ENCODE measurements at places on chromosomes 3 and 15.

- no peak for DNase-seq
Measured at GRCh38 chr3:72081471-72082185, 296.7 kb upstream of the PROK2 start.

DNA sequence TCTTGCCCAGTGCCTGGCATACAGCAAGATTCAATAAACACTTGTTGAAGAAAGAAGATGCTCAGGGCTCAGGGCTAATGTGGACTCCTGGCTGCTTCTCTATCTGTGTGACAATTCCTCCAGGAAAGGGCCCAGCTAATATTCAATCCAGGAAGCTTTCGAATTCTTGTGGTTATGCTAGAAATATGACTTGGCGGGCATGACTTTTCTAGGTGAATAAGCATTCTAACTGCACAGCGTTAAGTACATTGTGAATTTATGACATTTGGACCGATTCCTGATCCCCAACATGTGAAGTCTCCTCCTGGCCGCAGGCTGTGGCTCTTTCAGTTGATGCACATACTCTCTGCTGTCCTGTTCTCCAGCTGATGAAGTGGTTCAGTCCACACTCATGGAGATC, 117.0 kb downstream of the IMPG2 start:
- DNase-seq: no peak

DNA sequence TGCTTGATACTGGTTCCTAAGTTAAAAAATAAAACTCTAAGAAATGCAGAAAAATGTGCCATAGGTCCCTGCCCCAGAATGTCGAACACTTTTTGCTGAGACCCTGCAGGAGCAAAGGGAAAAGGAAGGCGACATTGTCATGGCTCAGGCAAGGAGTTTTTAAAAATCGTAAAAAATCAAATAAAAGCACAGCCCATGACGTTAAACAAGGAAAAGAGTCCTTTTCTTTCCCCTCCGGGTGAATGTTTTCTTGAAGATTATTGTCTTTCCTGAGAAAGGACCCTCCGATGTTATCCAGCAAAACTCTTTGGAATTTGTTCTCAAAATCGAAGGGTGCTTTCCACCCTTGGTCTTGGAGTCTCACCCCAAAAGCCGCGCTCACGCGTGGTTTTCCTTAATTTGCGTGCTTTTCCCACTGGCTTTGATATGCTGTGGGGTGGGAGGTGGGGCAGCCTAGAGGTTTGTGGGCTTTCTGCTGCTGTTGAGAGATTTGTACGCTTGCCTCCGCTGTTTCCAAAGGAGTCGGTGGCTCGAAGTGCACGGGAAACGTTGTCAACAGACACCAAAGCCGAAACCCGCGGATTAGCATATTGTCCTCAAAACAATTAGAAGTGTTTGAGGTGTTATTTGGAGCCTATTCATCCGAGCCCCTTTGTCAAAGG, 2.9 kb downstream of the SOX14 start:
- no peak for DNase-seq

DNA sequence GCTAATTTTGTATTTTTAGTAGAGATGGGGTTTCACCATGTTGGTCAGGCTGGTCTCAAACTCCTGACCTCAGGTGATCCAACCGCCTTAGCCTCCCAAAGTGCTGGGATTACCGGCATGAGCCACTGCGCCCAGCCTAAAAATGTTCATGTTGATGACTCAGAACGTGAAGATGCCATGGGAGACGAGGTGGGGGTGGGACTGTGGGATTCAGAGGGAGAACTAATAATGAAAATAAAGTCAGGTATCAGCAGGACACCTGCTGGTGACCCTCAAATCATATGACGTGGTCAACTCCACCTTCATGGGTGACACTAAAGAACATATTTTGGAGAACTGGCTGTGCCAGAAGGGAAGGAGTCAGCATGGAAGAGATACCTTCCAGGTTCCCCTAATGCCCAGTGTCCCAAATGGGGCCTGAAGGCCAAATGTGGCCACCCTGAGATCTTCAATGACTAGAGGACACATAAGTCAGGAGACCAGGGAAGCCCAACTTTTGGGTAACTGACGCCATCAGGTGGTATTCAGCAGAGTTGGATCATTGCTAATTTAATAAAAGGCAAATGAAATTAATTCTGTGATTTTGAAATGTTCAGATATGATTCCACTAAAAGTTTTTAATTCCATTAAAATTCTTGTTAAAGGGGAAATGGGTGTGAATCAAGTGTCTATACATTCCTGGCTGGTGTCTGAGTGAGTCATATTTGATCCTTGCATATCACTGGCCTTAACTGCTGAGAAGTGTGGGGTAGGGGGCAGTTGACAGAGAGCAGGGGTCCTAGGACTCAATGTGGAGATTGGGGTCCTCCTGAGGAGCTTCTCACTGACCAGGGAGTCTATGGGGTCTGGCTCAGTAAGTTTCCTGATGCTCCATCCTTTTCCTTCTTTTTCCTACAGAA, 88.6 kb upstream of the GSK3B start:
- no peak for DNase-seq

GRCh38 chr15:45136378-45136764, 6.6 kb downstream of the DUOX1 start:
- DNase-seq: no peak

GRCh38 chr15:58839485-58839884, 68.4 kb downstream of the MINDY2 start:
- DNase-seq: no peak

- no peak for DNase-seq
Measured at GRCh38 chr15:71312731-71313460, 197.6 kb downstream of the THSD4 start.

- no peak for DNase-seq
Measured at GRCh38 chr3:81041331-81041730, 720.1 kb downstream of the GBE1 start.

- DNase-seq: no peak
Measured at GRCh38 chr3:184537885-184538665, 23.5 kb upstream of the EPHB3 start.

- no peak for DNase-seq
Measured at GRCh38 chr15:70495991-70496599, 267.3 kb downstream of the UACA start.

DNA sequence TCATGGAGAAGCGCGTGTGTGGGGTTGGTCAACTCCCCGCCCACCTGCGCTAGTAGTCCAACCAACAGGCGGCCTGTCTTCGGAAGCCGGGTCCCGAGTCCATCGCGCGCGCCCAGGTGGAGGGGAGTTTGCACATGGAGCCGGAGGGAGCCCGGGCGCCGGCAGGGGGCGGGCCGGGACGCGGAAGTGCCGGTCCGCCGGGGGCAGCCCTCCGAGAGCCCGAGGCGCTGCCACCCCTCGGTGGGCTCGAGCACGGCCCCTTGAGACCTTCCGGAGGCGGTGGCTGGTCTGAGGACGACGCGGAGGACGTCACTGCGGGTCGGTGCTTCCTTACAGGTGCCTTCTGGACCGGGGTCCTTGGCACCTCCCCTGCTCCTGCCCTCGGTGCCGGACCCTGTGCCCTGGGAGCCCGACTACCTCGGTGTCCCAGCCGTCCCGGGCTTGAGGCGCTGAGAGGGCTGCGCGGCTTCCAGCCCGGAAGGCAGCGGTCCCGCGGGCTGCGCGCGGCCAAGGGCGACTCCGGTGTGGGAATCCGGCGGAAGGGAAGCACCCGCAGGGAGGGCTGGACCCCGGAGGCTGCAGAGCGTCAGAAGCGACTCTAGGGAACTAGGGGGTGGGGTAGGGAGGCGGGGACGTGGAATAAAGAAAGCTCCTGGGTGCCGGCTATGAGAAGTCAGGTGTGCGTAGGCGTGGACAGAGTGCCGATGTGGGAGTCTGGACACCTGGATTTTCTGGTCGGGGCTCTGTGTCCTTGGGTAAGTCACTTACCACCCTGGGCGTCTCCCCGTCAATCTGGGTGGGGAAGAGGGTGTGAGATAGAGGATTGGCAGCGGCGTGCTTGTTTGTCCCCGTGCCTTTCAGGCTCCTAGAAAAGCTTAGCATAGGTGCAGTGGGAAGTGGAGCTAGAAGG, 212.3 kb downstream of the FGF12 start:
- DNase-seq: no peak

DNA sequence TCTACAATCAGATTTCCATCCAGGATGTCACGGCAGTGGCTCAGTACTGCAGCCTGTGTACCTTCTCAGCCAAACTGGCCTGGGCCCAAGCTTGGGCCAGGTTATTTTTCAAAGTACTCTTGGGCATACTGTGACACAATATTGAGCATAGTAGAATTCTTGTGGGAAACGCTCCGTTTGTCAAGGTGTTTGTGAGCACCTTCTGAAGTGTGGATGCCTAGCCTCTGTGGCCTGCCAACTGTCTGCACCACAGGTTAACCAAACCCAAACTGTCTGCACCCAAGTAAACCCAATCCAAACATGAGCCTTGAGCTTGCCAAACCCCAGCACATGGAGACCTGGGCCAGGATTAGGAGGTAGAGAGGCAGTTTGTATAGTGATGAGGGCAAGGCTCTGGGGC, 25.4 kb downstream of the CTDSPL start:
- no peak for DNase-seq

DNA sequence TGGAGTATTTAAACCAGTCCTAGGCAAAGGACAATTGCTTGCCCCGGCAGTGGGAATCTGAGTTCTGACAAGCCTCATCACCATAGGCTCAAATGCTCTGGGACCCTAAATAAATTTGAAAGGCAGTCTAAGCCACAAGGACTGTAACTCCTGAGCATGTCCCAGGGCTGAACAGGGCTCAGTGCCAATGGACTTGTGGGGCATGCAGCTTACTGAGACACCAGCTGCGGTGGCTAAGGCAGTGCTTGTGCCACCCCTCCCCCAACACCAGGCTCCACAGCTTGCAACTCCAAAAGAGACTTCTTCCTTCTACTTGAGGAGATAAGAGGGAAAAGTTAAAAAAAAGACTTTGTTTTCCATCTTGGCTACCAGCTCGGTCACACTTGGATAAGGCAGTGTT, 289.7 kb upstream of the DCBLD2 start:
- no peak for DNase-seq

DNA sequence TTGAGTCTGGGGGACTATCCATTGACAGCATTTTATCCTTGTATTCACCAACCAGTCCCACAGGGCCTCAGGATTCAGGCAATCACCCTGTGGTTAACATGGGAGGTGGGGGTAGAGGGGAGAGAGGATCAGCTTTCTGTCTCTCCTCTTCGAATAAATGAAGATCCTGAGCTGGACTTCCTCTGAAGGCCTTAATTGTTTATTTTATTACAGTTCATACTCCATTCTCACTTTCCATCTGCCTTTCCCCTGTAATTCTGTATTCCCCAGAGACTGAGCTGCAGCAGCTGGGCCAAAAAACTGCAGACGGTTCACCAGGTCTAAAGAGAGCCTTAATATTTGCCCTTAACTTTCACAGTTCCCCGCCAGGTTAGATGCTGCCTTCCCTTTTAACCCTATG, 11.9 kb downstream of the TAGLN3 start:
- no peak for DNase-seq

DNA sequence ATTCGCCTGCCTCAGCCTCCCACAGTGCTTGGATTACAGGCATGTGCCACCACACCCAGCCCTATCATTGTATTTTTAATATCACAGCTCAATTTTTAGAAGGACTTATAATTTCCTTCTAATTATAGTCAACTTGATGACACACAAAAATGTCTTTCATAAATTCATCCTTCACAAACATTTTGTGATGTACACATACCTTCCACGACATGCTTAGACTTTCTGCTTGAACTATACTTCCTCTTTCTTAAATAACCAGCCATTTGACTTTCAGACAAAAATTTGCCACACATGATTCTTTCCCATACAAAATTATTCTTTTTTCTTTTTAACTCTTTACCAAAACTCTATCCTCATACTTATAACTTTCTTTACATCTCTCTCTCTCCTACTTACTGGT, 48.4 kb upstream of the CCK start:
- DNase-seq: no peak

- DNase-seq: no peak
Measured at GRCh38 chr3:150414959-150415358, 6.9 kb downstream of the TSC22D2 start.

DNA sequence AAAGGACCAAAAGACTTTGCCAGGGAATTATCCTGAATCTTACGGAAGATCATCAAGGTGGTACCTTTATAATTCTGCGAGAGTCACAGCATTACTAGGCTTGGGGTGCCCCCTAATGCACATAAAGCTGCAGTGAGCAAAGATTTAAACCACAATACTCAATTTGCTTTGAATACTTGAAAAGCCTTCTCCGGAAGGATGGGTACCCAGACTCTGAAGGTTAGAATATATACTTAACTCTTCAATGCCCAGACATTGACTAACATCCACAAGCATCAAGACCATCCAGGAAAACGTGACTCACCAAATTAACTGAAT, 117.8 kb upstream of the KCNH8 start:
- no peak for DNase-seq

DNA sequence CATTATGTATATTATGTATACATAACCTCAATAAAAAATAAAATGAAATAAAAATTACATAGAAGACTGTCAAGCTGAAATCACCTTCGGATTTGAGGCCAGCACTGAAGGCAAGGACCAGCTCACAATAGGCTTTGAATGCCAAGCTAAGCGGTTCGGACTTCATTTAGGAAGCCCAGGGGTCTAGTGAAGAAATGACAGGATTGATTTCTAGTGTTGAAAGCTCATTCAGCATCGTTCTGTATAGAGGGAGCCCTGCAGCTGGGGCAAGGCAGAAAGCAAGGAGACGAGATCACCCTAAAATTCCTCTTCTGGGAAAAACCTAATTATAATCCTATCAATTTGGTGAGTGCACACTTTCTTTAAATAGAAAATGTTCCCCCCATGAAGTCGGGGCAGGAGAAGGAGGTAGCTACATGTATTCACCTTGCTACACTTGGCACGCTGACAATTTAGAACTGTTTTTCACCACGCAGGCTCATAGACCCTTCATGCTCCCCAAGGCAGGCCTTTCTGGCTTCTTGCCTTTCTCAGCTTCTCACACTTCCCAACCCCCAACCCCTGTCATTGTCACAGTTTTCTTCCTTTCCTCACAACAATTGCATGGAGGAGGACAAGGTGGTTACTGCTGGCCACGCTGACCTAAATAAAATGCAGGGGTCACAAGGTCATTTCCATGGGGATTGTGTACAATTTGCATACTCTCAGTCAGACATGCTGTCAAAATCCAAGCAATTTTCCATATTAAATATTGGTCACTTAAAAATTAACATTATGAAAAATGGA, 44.4 kb upstream of the SSR3 start:
- no peak for DNase-seq

GRCh38 chr3:51978143-51978502, 3.3 kb downstream of the ABHD14A start:
- no peak for DNase-seq

- DNase-seq: no peak
Measured at GRCh38 chr15:78739996-78740903, 71.0 kb downstream of the ADAMTS7 start.

DNA sequence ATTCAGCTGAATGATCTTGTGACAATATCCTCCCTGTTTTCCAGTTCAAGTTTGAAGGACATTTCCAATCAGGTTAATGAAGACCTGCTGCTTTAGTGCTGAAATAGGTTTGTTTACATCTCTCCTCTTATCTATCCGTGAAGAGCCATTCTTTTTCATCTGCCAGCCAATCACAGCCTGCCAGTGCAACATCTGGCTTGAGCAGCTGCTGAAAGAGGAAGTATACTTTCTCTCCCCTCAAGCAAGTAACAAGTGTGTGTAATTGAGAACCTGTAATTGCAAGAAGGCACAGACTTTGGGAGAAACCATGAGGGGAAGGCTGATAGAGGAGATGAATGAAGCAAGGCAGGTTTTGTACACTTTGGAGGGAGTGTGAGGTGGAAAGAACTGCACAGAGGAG, 404.3 kb downstream of the AGBL1 start:
- no peak for DNase-seq

- DNase-seq: no peak
Measured at GRCh38 chr3:67357610-67358458, 296.6 kb downstream of the SUCLG2 start.
